NCI-H2029 (cell line): ENCODE measurements at places on chromosomes 12 and 14.

DNA sequence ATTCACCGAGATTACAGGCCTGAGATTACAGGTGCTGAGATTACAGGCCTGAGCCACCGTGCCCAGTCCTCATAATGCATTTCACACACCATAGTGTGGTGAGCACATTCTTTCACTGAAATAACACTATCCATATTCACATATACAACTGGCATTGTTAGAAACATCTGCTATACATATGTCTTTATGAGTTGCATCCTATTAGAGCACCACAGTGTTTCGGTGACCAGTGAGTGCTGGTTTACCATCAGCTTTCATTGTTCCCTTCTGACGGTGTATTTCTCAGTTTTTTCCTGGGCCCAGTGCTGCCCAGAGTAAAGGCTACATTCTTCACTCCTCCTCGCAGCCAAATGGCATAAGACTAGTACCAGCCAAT lies 96.2 kb upstream of the FGD4 start:
- no peak for DNase-seq

DNA sequence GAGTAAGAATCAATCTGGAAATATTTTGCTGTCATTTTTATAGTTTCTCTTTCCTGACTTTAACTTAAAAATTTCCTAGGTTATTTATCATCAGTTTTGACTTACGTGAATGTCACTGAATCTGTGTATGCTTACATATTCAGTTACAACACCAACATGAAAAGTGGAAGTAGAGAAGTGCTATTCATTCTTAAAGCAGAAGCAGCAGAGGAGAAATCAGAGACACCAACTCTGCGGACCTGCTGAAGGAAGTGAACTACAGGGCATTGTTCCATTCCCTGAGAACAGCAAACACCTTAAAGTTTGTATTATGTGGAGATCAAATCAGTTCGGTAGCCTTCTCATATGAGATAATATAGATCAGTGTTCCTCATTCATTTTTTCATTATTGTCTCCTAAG lies 34.1 kb downstream of the RAD51B start:
- DNase-seq: no peak

- DNase-seq: no peak
Measured at GRCh38 chr14:100393362-100393761, 70.2 kb downstream of the SLC25A47 start.

DNA sequence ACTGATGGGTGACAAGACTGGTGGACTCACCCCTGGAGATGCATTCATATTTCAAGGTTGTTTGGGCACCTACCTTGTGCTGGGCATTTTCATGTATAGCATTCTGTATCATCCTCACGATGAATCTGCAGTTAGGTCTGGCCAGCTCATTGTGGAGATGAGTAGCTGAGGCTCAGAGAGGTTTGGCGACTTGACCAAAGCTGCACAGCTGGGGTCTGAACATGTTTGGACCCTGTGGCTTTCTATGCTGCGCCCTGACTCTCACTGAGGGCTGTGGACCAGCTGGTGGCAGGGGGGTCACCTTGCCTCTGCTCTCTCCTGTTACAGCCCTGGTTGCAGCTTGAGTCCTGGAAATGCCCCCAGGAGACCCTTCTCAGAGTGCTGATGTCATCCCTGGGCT lies 24.9 kb upstream of the CCDC63 start:
- DNase-seq: no peak

- no peak for DNase-seq
Measured at GRCh38 chr14:51044961-51045360, 49.9 kb downstream of the TRIM9 start.

DNA sequence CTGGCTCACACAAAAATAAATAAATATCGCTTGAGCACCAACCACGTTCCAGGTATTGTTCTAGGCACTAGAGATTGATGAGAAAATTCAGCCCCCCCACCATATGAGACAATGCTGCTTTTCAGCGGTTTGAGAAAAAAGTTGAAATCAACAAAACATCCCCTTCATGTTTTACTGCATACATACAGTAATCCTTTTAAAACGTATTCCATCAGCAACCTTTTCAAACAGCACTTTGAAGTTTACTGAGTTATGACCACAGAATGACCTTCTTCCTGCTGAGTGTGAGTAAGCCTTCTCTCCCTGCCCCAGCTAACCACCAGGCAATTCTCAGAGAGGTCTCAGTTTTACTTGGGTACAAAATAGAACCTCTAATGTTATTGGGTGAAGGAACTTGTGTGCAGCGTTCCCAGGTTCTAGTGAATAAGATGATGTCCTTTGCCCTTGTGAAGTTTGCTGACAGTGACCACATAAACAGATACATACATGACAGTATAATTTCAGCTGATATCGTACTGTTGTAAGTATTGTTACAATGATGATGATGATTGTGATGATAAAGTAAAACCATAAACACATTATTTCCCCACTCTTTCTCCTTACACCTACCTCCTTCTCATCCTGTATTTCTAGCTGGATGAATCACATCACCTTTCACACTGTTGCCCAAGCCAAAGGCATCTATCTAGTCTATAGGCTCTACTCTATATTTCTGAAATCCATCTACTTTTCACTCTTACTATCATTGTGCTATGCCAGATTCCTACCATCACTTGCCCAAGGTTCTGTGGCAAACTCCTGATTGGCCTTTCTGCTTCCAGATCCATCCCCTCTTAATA lies 124.4 kb upstream of the KRR1 start:
- DNase-seq: no peak

- DNase-seq: no peak
Measured at GRCh38 chr12:71135812-71136176, 22.0 kb downstream of the TSPAN8 start.

DNA sequence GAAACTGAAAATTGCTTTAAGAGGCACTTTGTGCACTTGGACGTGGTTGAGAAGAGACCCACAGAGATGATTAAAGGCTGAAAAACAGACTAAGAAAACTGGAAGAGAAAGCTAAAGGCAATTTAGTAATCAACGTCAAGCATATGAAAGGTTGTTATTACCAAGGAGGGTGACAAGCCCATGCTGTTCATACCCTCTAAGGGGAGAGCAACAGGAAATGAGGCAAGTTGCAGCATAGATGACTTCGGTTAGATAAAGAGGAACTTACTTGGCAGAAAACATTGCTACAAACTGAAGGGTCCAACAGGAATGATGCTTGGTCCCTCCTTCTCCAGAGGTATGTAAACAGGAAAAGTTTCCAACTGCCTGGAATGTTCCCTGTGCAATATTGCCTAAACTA lies 107.8 kb downstream of the DUSP6 start:
- no peak for DNase-seq
